Hepatic stellate cell (primary cell): ENCODE measurements at places on chromosomes 16 and 17.

DNA sequence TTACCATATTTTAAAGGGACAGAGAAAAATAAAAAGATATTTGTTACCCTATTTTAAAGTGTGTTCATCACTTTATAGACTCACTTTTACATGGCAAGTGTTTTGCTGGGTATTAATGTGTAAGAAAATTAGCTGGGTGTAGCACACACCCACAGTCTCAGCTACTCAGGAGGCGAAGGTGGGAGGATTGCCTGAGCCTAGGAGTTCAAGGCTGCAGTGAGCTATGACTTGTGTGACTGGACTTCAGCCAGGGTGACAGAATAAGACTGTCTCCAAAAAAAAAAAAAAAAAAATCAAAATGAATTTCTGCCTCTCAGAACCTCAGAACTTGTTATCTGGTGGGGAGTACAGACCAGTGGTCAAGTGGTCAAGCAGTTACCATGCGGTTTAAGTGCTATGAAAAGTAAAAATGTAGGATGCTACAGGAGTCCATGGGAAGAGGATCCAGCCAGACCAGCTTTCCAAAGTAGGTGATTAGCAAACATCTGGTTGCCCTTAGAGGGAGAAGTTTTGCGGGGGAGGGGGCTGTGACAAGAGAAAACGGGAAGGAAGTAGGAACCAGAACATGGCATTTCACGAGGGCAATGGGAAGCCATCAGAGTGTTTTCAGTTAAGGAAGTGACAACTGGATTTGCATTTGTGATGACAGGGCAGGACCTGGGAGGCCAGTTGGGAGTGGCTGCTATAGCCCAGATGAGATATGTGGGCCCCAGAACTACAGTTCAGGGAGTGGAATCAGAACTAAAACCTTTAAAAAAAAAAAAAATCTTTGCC, 13.9 kb downstream of the CNEP1R1 start:
- no peak for DNase-seq

DNA sequence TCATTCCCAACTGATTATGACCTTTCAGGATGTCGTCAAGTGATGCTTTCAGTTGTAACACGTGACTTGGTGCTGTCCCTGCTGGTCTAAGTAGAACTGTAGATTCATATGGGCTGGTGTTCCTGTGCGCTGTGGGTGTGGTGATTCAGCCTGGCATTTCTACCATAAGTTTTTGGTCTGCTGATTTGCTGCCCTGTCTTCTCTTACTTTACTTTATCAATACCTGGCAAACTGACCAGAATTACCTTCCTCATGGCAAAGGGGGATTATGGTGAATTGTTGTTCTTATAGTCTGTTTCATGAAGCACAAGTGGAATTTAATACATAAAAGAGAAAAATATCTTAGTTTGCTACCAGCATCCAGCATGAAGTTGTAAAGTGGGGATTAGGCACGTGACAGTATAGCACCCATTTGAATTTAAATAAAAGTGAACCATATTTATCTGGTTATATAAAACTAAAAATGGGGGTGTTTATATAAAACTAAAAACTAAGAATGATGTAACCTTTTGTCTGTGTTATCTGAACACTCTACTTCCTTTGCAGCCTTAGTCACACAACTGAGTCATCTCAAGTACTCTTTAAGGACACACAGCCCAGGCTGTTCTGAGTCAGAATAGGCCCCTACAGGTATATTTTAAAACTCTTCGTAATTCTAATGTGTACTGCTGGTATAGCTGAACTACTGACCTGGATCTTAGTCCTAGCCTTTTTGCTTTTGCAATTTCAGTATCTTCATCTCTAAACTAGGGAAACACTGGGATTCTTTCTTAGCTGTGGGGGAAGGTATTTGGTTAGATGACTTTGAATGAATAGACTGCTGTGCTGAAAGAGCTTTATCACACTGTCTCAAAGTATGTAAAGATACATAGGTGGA, 28.3 kb downstream of the TTC19 start:
- peak; percentile 77 for DNase-seq

DNA sequence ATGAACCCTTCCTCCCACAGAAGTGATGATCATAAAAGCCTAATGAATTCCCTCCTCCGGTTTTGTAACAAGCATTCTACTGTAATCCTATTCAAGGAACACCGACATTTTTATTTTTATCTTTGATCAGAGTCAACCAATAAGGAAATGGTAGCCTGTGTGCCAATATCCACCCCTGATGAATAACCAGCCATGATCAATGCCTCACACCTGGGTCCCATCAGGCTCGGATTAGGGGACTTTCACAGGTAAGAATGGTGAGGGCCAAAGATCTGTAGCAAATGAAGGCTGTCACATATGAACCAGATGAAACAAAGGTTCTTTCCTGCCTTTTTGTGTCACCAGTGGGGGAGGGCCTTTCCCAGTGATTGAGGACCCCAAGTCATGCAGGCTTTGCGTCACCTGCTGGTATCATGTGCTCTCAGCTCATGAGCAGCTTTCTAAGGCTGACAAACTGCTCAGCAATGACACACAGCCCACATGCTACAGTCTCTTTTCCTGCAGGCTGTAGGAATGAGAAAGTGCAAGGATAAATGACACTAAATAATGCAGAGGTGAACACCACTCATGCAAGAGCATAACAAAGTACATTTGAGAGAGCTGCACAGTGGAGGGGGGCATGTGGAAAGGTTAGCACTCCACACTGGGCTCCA, 34.9 kb downstream of the TOM1L2 start:
- no peak for DNase-seq

DNA sequence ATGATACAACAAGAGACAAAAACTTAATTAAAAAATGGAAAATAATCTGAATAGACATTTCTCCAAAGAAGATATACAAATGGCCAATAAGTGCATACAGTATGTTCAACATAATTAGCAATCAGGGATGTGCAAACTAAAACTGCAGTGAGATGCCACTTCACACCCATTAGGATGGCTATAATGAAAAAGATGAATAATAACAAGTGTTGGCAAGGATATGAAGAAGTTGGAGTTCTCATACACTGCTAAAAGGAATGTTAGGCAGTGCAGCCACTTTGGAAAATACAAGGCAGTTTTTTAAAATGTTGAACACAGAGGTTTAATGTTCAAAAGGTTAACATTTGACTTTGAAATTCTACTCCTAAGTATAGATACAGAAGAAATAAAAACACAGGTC, 69.8 kb downstream of the PCTP start:
- no peak for DNase-seq

GRCh38 chr17:70137451-70138230, 31.7 kb upstream of the KCNJ2 start:
- peak; percentile 69 for DNase-seq

DNA sequence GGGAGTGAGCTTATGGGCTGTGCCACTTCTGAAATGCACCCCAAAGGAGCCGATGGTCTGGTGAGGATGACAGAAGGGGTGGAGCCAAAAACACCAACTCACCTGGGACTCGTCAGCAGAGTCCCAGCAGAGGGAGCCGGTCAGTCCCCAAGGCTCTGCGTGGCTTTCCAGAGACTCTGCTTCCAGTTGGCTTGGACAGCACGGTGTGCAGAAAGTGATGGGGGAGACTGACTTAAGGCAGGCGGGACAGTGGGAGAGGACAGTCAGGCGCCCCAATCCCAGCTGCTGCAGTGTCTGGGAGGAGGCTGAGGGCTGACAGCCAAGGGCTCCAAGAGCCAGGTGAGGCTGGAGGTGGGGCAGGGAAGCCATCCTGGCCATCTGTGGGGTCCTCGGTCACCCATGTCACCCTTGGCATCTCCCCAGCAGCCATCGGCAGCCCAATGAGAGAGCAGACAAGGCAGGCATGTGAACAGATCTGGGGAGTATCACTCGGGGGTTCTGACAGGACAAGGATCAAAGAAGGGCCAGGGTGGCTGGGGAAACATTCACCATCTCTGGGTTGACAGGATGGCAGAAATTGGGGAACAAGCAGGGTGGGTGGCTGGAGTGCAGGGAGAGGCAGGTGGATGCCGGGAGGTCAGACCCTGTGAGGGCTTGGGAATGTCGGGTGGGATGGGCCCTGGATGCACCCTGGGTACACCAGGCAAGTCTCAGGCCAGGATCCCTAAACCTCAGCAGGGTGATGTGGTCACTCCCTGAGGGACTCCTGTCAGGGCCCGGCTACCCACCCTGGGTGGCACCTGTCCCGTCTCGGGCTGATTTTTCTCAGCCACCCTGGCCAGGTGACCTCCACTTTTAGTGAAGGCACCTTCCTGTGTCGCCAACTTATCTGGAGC, 8.9 kb upstream of the KRTAP17-1 start:
- no peak for DNase-seq
